ENCODE measurements at places on chromosomes 2 and 18.

- no peak for DNase-seq
Measured at GRCh38 chr2:9549420-9549819, 6.2 kb downstream of the ADAM17 start.

DNA sequence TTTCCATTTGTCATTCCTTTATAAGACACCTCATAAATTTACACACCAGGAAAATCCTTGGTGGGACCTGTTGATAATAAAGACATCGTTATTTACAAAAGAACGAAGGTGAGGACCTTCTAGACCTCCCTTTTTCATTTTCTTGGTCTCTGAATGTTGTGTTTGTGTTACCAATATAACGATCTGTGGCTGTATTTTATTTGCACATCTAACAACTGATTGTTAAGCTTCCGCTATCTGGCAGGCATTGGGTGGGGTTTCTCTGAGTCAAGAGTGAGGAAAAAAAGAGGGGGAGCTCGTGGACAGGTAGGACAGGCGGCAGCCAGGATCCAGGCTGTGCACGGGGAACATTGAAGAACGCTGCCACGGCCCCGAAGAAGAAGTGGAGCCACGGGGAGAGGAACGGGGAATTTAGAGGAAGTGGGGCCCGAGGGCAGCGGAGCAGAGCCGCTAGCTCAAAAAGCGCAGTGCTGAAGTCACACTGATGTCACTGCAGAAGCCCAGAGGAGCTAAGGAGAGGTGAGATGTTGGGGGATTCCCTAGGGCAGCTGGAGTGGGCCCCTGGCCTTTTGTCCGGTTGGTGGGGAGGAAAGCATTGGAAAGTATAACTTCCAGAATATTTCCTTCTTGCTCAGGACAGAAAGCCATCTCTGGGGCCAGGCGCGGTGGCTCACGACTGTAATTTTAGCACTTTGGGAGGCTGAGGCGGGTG, 20.9 kb upstream of the DNMT3A start:
- peak; percentile 41 for DNase-seq

DNA sequence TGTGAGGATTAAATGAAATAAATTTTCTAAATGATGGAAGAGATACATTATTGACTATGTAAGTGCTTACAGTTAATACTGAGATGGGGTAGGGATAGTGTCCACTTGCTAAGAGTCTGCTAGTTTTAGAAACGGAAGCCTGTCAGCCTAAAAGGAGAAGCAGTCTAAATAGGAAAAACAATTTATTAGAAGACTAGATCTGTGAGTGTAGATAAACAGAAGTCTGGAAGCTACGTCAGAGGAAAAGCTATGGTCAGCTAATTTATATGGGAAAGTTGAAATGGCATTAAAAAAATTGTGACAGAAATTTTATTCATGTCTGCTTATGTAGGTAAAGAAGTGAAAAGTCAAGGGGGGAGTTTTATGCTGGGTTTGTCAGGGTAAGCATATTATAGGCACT, 1338.4 kb upstream of the CHAC2 start:
- DNase-seq: no peak

DNA sequence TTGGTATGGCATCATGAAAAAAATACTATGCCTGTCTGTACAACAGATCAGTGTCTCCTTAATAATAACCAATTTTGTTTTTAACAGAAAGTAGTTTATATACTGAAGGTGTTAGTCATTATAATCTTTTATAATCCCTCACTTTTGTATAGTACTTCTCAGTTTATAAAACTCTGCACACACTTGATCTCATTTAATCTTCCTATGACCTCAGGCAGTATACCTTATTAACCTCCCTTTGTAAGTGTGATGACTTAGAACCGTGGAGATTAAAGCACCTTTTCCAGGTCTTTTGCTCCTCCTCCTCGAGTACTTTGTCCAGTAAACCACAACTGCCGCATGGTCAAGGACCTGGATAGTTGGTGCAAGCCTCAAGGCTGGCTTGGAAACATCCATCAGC, 945.5 kb downstream of the EPHA4 start:
- no peak for DNase-seq

GRCh38 chr18:26086959-26087358, 3.5 kb downstream of the SS18 start:
- no peak for DNase-seq

DNA sequence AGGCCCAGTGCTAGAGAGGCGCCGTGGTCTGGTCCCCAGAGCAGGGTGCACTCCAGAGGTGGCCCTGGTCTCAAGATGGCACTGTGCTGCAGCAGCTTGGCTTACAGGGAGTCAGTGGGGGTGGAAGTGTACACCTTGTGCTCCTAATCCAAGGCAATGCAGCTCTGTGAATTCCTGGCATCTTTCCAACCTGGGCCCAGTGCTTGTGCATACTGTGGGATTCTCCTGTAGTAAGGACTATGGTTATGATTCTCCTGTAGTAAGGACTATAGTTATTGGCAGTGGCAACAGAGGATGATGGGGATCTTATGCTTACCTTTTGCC, 616.7 kb upstream of the REG3G start:
- no peak for DNase-seq

DNA sequence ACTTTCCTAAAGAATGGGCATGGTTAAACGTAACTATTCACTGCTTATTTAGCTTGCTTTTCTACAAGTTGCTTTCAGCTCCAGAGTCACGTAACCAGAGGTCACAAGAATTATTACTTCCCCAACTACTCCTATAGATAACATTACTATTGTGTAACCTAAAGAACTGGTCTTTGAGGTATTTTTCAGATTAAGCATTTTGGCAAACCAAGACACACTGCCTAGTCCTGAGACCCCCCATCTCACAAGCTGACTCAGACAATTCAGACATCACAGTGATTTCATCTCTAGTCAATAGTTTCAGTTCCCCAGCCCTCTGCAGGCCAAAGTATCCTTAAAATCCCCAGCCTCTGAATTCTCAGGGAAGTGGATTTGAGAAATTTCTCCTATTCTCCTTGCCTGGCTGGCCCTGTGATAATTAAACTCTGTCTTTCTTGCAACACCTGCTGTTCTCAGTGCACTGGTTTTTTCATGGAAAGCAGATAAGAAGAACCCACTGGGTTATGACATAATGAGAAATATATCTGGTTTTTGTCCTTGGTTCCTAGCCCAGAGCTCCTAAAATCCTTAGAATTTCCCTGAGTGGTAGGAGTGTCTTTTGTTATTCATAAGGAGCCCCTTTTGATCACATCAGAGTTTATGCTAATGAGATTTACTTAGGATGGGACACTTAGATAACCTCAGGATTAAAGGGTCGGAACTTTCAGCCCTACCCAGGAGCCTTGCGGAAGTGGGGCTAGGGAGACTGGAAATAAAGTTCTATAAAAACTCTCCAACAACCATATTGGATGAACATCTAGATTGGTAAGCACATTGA, 1310.8 kb upstream of the CHAC2 start:
- DNase-seq: no peak

- no peak for DNase-seq
Measured at GRCh38 chr18:67672155-67672554, 155.6 kb upstream of the DSEL start.

- no peak for DNase-seq
Measured at GRCh38 chr2:72278046-72278445, 130.4 kb upstream of the CYP26B1 start.

- no peak for DNase-seq
Measured at GRCh38 chr2:172972005-172972619, 103.5 kb upstream of the MAP3K20 start.

- no peak for DNase-seq
Measured at GRCh38 chr2:6654279-6654678, 211.4 kb downstream of the CMPK2 start.

DNA sequence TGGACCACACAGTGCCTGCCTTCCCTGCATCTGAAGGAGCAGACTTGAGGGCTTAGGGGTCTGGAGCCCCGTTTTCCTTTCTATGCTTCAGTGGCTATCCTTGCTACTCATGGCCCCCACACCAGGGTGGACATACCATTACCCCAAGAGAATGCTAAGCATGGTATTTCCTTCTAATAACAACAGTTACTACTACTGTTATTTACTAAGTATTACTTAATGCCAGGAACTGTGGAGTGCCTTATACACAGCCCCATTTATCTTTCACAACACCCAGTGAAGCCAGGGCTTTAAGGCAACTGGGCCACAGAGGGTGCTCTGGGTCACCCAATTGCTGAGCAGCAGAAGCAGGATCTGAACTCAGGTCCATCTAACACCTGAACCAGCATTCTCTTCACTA, 5.8 kb upstream of the PAX8 start:
- DNase-seq: no peak

Measured in activated CD8-positive, alpha-beta memory T cell treated with anti-CD3 and anti-CD28 coated beads for 48 hours (primary cell).